ENCODE measurements at places on chromosomes 6 and 20.

DNA sequence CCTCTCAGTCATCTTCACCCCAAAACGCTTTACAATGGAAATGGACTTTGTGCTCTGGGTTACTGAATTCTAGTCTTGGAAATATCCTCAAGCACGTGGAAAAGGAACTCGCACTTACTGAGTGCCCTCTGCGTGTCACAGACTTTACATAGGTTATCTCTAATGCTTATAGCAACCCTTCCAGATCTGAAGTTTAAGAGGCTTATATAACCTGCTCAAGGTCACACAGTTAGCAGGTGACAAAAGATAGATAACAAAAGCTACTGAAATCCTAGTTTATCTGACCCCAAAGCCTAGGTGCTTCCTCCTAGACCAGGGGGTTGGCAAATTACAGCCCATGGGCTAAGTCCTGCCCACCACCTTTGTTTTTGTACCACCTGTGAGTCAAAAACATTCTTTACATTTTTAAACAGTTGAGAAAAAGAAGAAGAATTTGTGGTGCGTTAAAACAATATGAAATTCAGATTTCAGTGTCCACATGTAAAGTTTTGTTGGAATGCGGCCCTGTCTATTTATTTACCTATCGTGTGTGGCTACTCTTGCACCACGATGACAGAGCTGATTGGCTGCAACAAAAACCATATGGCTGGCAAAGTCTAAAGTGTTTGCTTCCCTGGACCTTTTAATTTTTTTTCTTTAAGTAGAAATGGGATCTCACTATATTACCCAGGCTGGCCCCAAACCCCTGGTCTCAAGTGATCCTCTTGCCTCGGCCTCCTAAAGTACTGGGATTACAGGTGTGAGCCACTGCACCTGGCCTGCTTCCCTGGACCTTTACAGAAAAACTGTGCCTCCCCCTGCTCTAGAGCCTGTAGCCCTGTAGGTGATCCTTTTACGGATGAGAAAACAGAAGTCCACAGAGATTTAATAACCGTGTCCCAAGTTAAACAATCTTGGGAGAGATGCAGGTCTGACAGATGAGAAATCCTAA lies 110.2 kb upstream of the RREB1 start:
- DNase-seq: no peak

- DNase-seq: no peak
Measured at GRCh38 chr6:106885679-106886078, 88.8 kb downstream of the CD24 start.

GRCh38 chr6:48280035-48280620 lies 169.1 kb upstream of the PTCHD4 start:
- DNase-seq: no peak

DNA sequence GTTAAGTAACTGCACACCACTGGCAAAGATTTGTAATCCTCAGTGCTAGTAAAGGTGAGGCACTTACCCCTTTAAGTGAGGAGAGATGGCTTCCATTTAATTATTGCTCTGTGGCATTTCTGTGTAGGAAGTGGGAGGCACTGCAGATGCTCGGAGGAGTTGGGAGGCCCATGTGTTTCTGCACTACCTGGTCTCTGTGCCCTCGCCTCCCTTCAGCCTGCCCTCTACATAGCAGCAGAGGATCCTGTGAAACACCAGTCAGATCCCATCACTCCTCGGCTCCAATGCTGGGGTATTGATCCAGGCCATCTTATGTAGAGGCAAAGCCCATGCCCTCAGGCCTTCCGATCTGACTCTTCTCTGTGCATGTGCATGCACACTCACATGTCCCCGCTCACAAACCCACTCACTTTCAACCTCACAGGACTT lies 67.0 kb downstream of the SLX4IP start:
- no peak for DNase-seq

- no peak for DNase-seq
Measured at GRCh38 chr6:33947916-33948594, 144.3 kb upstream of the MLN start.

GRCh38 chr6:56744528-56744927 lies 101.8 kb upstream of the DST start:
- no peak for DNase-seq

GRCh38 chr6:165298402-165298801 lies 11.0 kb downstream of the C6orf118 start:
- DNase-seq: no peak

DNA sequence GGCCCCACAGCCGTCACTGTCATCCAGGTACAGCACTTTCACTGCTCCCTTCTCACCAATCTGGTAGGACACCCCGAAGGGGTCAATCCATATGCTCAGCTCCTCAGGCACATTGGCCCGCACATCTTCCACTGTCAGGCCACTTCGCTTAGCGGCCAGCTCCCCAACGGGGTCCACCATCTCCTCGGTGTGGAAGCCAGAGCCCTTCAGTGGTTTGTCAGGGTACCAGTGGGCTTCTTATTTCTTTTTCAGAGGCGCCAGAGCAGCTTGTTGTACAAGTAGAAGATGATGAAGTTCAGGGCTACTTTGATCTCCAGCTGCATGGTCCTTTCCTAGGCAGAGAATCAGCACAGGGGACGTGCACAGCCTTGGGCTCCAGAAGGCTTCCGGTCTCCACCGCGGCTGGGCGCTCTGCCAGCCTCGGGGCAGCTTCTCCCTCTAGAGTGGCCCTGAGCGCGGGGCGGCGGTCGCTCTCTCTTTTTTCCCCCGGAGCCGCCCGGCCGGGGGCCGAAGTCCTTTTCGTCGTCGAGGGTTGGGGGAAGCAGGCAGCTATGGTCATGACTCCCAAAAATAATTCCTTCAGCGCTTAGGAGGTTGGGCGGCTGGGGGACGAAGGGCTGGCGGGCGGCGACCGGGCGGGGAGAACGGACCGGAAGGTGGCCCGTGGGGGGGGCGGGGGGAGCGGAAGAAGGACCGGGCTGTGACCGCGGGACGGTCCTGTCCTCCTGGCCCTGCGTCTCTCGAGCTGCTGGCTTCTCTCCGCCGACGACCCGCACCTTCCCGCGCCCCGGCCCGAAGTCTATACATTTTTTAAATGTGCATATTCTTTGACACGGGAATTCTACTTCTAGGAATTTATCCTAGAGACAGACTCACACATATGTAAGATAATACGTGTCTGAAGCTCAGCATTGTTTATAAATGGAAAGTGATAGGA lies 6.5 kb upstream of the ZSCAN9 start:
- no peak for DNase-seq

- peak; percentile 89 for DNase-seq
Measured at GRCh38 chr20:25508083-25508770, 77.1 kb downstream of the NINL start.

- no peak for DNase-seq
Measured at GRCh38 chr20:24157213-24157612, 168.6 kb upstream of the GGTLC1 start.

GRCh38 chr6:87918461-87918941 lies 129.1 kb upstream of the SPACA1 start:
- no peak for DNase-seq

DNA sequence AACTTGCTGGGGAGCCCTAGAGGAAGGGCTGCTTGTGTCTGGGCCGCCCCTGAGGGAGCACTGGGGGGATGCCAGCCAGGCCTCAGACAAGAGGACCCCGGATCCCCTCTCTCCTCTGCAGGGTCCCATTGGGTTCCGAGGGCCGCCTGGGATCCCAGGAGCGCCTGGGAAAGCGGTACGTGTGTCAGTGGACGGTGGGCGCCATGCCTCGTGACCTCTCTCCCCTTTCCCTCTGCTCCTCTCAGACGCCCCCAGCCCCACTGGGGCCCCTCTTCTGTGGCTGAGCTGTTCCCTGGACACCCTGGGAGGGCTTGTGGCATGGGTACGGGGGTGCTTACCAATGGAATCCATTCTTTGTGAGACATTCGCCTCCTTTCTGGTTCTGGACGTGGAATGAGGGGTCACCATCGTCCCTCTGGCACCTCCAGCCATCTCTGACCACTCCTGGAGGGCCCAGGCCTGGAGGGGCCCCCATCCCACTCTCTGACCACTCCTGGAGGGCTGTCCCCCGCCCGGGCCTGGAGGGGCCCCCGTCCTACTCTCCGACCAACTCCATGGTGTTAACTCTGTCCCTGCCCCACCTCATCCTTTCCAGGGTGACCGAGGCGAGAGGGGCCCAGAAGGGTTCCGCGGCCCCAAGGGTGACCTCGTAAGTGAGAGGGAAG lies 9.9 kb downstream of the COL9A3 start:
- DNase-seq: no peak

DNA sequence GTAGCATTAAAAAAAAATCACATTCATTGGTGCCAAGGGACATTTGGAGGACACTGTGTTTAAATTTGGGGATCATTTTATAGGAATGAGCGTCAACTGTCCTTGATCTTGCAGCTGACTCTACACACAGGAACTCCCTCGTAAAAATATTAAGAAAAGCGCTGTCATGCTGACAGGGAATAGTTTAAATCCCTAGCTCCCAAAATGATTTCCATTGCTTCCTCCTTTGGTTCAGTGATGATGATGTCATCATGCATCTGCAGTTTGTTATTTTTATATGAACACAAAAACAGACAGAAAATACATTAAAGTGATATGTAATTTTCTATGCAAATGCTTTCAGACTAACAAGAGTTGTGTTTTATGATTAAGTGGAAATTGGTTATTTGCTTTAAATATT lies 275.6 kb downstream of the BTBD9 start:
- DNase-seq: no peak

- DNase-seq: no peak
Measured at GRCh38 chr20:45897692-45898091, 6.6 kb downstream of the CTSA start.

DNA sequence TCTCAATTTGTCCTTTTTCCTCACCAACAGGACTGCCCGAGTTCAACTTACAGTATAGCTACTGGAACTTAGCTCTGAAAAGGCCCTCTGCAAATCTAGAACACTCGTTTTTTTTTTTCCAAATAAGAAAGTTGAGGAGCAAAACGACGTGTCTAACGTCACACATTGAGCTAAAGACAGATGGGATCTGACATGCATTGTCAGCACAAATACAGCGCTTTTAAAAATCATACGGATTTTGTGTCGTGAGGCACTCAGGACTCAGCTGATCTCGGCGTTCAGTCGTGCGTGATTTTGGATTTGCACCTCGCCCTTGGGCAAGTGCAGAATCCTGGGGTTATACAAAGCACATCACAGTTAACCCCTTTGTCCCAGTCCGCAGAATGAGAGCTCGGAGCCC lies 94.7 kb upstream of the ZNF322 start:
- DNase-seq: no peak

DNA sequence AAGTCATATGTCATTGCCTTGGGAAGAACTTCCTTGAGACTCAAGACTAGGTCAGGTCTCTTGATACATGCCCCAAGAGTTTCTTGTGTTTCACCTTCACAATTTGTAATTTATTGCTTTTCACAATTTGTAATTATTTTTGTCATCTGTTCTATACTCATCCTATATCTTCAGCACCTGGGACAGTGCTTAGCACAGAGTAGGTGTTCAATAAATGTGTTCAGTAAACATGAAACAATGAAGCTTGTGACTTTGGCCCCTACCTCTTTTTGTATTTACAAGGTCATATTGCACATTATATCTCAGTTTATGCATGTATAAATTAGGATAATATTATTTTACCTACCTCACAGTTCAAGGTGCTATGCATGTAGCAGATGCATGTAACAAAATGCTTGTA lies 21.5 kb upstream of the SRPK1 start:
- no peak for DNase-seq

DNA sequence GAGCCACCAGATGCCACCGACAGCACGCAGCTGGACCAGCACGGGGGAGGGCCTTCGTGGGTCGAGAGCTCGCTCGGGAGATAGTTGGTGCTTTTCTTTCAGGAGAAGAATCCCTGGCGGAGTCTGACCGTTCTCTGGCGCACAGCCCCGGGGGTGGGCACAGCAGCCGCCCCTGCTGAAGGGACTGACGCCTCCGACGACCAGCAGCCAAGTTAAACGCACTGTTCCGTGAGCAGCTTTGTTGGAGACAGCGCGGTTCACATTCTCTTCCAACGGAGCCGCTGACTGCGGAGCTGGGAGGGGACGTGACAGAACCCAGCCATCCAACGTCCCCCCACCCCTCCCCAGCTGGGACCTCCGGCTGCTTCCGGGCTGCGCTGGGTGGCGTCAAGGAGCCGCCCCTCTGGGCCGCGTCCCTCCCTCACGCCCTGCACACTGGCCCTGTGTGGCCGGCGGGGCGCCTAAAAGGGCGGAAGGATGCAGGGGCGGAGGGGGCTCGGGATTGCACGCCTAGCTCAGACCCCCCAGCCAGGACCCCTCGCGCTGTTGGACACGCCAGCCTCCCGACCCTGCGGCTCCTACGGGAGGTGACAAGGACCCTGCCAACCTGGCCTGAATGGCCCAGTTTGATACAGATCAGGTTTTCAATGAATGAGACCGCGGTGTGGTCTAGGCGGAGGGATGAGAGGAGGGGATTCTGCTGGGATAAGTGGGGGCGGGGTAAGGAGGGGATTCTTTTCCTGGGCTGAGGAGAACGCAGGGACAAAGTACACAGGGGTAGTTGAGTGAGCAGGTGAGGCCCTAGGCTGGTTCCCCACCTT lies 36.4 kb upstream of the KHDC1 start:
- DNase-seq: no peak

DNA sequence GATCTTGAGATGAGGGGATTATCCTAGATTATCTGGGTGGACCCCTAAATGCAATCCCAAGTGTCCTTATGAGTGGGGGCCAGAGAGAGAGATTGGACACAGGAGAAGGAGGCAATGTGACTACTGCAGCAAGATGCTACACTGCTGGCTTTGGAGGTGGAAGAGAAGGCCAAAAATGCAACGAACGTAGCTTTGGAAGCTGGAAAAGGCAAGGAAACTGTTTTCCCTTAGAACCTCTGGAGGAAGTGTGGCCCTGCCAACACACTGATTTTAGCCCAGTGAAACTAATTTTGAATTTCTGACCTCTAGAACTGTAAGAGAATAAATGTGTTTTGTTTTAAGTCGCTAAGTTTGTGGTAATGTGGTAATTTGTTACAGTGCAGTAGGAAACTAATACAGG lies 15.7 kb downstream of the PPARD start:
- DNase-seq: no peak

GRCh38 chr20:19880256-19881079 lies 122.4 kb downstream of the RIN2 start:
- DNase-seq: no peak

DNA sequence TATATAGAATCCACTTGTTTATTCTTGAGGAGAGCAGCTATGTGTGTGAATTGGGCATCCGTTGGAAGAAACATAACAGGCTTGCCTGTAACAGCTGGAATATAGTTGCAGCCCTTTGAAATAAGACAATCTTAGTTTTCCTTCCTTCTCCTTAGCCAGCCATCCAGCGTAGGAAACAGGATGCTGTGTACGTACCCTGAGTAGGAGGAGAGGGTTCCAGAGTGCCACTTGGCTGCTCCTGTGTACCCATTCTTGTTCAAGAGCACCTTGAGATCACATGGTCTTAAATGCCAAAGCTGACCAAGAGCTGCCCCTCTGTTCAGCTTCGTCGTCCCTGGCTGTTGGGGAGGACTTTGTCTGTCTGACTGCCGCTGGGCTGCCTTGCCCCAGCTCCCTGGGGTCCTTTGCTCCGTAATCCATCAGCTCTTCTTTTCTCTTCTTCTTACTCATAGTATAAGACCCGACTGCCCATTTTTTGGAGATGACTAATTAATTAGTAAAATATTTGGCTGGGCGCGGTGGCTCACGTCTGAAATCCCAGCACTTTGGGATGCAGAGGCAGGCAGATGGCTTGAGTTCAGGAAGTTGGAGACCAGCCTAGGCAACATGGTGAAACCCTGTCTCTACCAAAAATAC lies 49.0 kb downstream of the RREB1 start:
- no peak for DNase-seq
